ENCODE measurements at places on chromosomes 7 and 10. TPM values are rescaled to one million over a fixed set of nuclear protein-coding genes. Genes with fewer than 3 reads are reported as not detected.

The SLC29A4 gene
- 8.2 TPM for total RNA-seq

GRCh38 chr10:8665322-8665721, 610.8 kb downstream of the GATA3 start:
- no peak for DNase-seq

GRCh38 chr10:110356628-110357245, 52.0 kb upstream of the SMNDC1 start:
- DNase-seq, result peak; percentile 95

- no peak for DNase-seq
These were observed 9.5 kb upstream of the BLNK start for GRCh38 chr10:96280859-96281258.

GRCh38 chr10:13296476-13296875, 3.4 kb downstream of the PHYH start:
- DNase-seq, result no peak

- DNase-seq, result no peak
These were observed 48.8 kb downstream of the DNAJC1 start for GRCh38 chr10:21954690-21955089.

DNA sequence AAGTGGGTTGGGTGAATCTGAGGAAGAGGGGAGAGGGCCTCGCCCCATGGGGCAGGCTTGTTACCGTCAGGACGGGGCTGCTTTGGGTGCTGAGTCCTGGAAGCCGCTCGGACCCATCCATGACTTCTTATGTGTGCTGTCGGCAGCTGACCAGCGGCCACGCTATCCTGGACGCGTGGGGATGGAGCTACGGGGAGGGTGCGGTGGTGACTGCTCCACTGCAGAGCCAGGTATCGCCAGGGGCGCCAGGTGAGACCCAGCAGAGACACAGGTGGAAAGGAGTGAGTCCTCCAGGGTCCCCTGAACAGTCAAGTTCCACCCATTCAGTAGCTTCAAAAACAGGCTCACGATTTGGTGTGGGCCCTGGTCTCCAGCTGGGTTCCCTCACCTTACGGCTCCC, 10.6 kb upstream of the FAM20C start:
- no peak for DNase-seq

DNA sequence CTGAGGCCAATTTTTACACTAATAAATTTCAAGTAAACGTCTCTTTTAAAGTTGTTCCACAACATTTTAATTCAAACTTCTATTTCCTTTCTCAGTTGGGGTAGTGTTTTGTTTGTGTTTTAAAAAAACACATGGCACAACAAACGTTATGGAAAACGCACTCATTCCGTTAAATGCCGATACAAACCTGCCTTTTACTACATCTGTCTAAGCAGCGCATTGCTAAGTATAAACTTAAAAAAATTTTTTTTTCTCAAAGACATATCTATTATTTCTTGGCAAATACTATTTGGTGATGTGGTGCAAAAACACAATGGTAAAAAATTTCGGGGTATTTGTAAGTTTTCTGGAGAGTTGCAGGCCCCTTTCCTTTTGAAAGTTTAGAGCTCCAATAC, 1.4 kb downstream of the SKIDA1 start:
- DNase-seq, result no peak

The MKI67 gene
- total RNA-seq, result 44.9 TPM

The NPTX2 gene
- 0.07 TPM for total RNA-seq

DNA sequence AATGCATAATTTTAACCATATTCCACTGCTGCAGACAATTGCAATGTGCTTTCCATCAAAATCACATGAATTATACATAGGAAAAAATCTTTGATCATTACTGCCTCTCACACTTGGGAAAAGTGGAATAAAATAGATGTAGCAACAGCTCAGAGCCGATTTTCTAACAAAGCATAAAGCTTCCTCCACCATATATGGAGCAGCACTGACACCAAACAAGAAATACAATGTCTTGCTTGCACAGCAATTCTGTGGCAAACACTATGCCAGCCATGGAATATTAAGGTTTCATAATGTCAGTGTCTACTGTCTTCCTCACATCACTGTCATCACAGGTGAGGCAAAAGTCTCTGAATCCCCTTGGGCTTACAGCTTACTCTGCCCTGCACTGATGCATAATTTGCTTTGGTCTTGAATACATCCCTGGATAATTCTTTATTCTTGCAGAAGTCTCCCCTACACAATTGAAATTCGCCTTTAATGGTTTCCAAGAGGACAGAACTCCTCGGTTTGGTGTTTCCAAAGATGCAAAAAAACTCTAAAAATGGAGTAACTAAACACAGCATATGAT, 198.5 kb downstream of the CACNA2D1 start:
- DNase-seq, result no peak

The CTAGE4 gene
- 2.8 TPM for total RNA-seq

DNA sequence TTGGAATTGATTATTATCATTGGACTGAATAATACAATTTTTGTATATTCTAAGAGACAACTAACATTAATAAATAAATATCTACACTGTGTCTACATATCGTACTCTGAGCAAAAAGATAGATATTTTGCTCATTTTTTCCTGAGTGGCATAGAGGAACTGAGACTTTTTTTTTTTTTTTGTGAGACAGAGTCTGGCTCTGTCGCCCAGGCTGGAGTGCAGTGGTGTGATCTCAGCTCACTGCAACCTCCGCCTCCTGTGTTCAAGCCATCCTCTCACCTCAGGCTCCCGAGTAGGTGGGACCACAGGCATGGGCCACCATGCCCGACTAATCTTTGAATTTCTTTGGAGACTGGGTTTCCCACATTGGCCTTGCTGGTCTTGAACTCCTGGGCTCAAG, 14.0 kb downstream of the KMT2E start:
- DNase-seq, result no peak

The PON1 gene
- total RNA-seq, result not detected

GRCh38 chr10:43061331-43061730, 15.5 kb upstream of the RET start:
- no peak for DNase-seq

The HECW1 gene
- not detected for total RNA-seq

Data from epithelial cell of proximal tubule (primary cell).